Immature natural killer cell (primary cell): ENCODE measurements at places on chromosomes 5 and 9. TPM values are rescaled to one million over a fixed set of nuclear protein-coding genes. Genes with fewer than 3 reads are reported as not detected.

DNA sequence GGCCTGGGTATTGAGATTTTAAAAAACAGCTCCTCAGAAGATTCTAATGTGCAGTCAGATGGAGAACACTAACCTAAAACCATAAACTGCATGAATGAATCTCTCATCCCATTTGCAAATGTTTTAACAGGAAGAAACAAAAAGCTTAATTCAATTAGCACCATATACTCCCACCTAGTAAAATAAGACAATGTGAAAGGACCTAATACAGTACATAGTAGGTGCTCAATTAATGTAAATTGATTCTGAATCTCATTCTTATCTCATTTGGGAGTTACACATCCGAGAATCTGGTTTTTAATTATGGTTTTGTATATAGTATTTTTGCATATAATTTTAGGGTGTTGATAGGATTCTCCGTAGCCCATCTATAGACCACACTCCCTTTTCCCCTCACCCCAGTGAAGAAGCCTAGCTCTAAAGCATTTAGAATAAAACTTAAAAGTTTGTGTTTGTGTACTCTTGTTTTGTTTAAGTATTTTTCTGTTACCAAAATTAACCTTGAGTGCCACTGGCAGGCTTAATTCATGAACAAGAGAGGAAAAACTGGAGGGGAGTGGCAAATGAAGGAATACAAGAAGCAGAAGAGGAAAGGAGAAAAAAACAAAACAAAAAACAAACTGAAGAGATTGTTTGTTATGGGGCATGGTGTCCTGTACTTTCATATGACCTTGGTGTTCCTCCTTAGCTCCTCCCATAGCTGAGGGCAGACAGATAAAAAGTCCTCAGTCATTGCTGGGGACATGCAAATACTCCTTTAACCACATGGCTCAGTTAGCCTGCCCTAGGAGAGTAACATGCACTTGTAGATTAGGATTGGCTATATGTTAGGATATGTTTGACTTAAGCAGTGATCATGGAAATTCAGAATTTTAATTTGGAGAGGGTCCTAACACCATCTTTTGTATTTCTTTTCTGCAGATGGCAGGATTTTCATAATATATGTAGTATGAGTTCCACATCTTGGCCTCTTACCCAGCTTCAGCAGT is 1.2 kb downstream of the RNF14 start:
- peak overlapping the region; percentile 91 for H3K4me3 ChIP-seq
- peaks cover 34% of the 10 kb centered on the region for H3K4me1 ChIP-seq
- H3K27me3 ChIP-seq: peaks cover 2% of the 10 kb centered on the region

- H3K27me3 ChIP-seq: no peaks in the 10 kb centered on the region
- no peaks in the 10 kb centered on the region for H3K36me3 ChIP-seq
- no peak overlapping the region for H3K27ac ChIP-seq
- peaks cover 7% of the 10 kb centered on the region for H3K4me1 ChIP-seq
- H3K4me3 ChIP-seq: no peak overlapping the region
- no peak for DNase-seq
Measured at GRCh38 chr9:76443887-76444286, 15.1 kb upstream of the GCNT1 start.

DNA sequence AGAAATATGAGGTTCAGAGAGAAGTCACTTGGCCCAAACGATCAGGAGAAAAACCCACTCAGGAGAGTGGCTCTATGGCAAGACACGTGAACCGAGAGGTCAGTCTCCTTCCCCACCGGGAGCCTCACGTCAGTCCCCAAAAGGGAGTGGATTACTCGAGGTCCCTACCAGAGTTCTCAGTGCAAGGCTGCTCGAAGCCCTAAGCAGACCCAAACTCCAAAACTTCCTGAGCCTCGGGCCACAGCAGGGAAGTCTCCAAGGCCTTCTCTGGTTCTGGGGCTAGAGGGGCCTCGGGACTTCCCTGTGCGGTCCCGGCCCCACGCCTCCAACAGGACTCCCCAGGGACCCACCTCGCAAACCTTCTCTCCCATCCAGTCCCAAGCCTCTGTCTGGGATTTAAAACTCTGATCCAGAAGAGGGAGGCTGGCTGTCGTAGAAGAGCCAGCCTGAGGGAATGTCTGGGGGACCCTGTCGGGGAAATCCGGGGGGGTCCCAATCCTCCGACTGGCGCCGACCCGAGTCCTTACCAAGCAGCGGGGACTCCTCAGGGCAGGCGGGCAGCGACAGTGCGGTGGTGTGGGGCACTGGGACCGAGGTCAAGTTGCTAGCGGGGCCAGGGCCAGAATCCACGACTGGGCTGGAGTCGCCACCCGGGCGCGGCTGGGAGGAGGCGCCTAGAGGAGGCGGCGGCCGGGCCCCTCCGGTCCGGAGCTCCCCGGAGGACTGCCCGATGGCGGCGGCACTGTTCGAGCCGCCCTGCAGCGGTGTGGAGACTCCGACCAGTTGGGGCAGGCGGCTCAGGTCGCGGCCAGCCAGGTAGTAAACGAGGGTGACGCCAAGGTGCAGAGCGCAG is 679 bp downstream of the B4GALT1 start:
- peaks cover 70% of the 10 kb centered on the region for H3K4me1 ChIP-seq
- DNase-seq: no peak
- H3K4me3 ChIP-seq: peak overlapping the region; percentile 96
- peaks cover 29% of the 10 kb centered on the region for H3K27me3 ChIP-seq

DNA sequence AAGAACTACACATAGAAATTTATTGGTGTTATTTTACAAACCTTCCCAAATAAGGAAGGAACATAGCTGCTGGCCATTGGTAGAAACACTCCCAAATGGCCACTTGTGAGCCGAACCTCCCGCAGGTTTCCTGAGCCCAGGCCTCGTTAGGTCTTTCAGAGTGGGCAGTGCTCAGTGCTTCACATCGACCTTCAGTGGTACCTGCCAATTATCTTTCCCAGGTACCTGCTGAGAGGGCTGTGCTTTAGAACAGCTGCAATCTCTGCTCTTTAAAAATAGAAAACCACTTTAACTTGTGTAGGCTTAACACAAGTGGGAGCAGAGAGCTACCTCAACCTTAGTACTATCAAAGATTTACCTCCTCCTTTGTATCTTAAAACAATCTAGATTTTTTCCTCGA is 334.1 kb downstream of the RFX3 start:
- H3K27ac ChIP-seq: no peak overlapping the region
- H3K4me3 ChIP-seq: no peak overlapping the region
- no peaks in the 10 kb centered on the region for H3K4me1 ChIP-seq
- no peak for DNase-seq

GRCh38 chr5:177494346-177495195 is 2.8 kb downstream of the PDLIM7 start:
- H3K27me3 ChIP-seq: peaks cover 4% of the 10 kb centered on the region
- no peak for DNase-seq
- H3K27ac ChIP-seq: no peak overlapping the region
- H3K4me3 ChIP-seq: no peak overlapping the region

DNA sequence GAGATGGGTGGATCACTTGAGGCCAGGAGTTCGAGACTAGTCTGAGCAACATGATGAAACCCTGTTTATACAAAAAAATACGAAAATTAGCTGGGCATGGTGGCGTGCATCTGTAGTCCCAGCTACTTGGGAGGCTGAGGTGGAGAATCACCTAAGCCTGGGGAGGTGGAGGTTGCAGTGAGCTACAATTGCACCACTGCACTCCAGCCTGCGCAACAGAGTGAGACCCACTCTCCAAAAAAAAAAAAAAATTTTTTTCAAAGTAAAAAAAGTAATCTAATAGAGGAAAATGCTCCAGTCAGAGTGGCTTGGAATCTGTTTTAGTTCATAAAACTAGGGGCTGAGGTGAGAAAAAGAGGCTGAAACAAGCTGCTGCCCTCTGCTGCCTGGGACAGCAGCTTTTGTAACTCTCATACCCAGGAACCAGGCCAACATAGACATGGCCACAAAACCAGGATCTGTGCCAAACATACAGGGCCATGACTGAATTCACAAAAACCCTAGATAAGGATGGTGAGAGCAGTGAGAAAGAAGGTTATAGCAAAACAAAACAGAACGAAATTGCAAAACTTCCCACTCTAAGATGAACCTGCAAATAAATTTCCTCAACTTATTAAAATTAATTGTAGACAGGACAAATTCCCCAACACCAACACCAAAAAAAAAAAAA is 13.1 kb upstream of the DCAF12 start:
- H3K4me3 ChIP-seq: no peak overlapping the region
- no peak for DNase-seq
- no peaks in the 10 kb centered on the region for H3K36me3 ChIP-seq
- no peaks in the 10 kb centered on the region for H3K27me3 ChIP-seq
- no peak overlapping the region for H3K27ac ChIP-seq

DNA sequence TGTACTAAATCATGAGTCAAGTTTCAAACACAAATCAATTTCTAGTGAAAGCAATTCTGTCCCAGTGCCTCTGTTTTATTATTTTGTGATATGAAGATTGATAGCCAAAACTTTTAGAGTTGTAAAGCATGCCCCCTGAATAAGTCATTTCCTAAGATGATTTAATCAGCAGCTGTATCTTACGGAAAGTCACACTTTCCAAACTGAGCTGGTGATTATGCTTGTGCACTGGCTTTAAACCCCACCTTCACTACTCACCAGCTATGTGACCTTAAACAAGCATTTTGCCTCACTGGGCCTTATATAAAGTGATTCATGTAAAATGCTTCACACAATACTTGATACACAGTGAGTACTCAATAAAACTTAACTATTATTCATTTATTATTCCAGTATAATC is 78.1 kb downstream of the EDIL3 start:
- no peak overlapping the region for H3K4me3 ChIP-seq
- DNase-seq: no peak
- H3K36me3 ChIP-seq: no peaks in the 10 kb centered on the region
- H3K27me3 ChIP-seq: no peaks in the 10 kb centered on the region

Gene PCDHGA6
- not detected for polyA plus RNA-seq

Gene F2R
- polyA plus RNA-seq: 115 TPM

Gene SLC36A2
- polyA plus RNA-seq: not detected

Gene CATSPER3
- not detected for polyA plus RNA-seq

Gene UBLCP1
- polyA plus RNA-seq: 56.5 TPM
